ENCODE measurements at places on chromosomes 3 and 15.

DNA sequence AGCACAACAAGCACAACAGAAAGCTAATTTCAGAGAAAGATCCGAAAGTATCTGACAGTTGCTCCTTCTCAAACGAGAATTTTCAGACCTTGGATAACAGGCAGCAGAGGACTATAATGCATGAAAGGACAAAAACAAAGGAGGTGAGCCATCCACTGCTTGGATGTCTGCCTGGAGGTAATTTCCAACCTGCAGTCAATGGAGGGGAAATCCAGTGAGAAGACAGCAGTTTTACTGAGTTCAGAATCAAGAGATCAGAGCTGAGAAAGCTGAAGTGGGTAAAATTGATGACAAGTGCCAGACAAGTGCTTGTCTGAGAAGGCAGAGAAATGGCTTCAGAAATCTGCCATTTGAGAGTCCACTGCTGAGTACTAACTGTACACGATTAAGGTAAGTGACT lies 22.1 kb downstream of the UBE3A start:
- DNase-seq: no peak

- peak; percentile 24 for DNase-seq
Measured at GRCh38 chr3:185308126-185308754, 54.4 kb upstream of the EHHADH start.

DNA sequence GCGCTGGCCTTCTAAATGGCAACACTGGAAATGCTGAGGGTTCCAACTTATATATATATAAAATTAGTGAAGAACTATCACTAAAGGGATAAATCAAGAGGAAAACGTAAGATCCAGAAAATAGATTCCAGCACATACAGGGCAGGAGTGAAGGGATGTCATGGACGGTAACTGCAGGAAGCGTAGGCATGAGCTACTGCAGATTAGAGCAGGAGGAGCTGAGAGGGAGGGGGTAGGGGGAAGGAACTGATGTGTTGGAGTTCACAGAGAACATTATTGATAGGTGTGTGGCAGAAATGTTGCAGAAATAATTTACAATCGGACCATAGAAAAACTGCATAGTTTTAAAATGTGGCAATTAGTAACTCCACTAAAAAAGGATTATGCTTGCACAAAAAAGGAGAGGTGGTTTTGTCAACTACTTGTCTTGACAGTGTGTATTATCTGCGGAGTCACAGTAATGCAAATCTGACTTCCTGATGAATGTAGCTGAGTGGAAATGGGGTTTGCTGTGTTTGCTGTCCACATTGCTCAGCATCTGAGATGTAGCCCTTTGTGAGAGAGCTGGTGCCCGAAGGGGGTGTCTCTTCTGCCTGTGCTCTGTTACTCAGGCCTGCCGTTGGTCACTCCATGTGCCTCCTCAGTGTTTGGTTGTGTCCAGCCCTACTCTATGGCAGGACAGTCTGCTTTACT lies 61.2 kb downstream of the PAK2 start:
- no peak for DNase-seq

GRCh38 chr3:12413721-12414255 lies 70.5 kb upstream of the TSEN2 start:
- no peak for DNase-seq

- DNase-seq: no peak
Measured at GRCh38 chr15:65821070-65821469, 29.0 kb upstream of the DENND4A start.

DNA sequence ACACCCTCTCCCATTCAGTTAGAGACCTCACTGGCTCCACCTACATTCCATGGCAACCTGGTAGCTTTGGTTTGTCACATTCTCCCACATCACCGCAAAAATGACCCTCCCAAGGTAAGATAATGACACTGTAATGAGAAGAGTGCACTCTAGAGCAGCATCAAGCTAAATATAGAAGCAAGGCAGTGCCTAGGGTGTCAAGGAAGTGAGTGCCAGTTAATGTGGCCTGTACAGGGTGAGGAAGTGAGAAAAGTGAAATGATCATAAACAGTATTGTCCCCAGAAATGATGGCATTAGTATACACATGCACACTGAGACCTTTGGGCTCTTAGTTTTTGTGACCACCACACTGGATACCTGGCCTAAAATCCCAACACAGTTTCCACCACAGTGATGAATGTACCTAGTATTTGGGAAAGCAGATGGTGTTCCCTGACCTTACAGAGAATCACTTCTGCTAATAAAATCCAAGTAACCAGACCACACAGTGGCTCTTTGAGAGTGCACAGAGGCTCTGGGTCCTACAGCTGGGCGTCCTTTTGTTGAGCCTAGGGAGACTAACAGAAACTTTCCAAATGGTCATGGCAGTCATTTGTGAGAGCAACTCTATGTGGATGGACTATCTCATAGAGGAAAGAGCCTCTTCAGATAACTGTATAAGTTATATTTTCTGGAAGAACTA lies 106.6 kb downstream of the ARPP21 start:
- DNase-seq: no peak

- no peak for DNase-seq
Measured at GRCh38 chr3:105253225-105253624, 113.5 kb upstream of the ALCAM start.

- DNase-seq: no peak
Measured at GRCh38 chr3:194748225-194748624, 62.5 kb downstream of the FAM43A start.

- no peak for DNase-seq
Measured at GRCh38 chr15:70853973-70854665, at the start of gene LARP6. TSS of gene LARP6 (minus strand) at chr15:70854157. CDS start at chr15:70854088, 69 bp downstream.

DNA sequence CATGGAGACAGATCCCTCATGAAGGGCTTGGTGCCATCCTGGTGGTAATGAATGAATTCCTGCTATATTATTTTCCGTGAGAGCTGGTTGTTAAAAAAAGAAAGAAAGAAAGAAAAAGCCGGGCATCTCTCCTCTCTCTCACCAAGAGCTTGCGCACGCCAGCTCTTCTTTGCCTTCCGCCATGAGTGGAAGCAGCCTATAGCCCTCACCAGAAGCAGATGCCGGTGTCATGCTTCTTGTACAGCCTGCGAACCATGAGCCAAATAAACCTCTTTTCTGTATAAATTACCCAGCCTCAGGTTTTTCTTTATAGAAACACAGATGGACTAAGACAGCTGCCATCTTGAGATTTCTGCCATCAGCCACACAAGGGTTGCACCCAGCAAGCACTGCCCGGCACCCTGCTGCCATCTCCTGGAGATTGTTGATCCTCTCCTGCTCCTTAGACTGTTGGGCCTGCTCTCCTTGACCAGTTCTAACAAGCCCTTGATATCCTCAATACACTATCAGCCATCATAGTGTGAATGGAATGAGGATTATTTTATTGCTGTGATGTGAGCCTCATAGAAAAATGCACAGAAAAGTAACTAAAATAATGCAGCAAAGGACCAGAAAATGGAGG lies 3.5 kb upstream of the AHSG start:
- no peak for DNase-seq

- DNase-seq: no peak
Measured at GRCh38 chr15:50344006-50344464, 11.0 kb downstream of the GABPB1 start.

GRCh38 chr15:40046721-40047414 lies 7.9 kb upstream of the SRP14 start:
- DNase-seq: no peak

GRCh38 chr15:87940768-87941167 lies 315.8 kb downstream of the NTRK3 start:
- DNase-seq: no peak

GRCh38 chr3:49967291-49967690 lies 27.3 kb downstream of the RBM6 start:
- DNase-seq: peak; percentile 3

DNA sequence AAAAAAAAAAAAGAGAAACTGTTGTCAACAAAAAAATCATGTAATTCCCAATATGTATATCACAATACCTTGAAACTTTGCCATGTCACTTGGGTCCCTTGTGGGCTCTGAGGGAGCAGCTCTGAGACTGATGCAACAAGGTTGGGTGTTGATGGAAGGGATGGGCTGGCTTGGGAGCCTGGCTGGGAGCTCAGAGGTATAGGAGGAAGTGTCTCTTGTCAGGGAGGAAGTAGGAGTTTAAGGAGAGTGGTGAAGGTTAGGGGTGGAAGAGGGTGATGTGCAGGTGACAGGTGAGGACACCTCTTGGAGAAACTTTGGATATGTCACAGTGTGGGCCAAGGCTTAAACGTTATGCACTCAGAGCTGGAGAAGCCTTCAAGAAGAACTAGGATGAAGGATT lies 2.0 kb upstream of the TM6SF1 start:
- no peak for DNase-seq

- no peak for DNase-seq
Measured at GRCh38 chr3:16817197-16817596, 67.6 kb upstream of the PLCL2 start.

DNA sequence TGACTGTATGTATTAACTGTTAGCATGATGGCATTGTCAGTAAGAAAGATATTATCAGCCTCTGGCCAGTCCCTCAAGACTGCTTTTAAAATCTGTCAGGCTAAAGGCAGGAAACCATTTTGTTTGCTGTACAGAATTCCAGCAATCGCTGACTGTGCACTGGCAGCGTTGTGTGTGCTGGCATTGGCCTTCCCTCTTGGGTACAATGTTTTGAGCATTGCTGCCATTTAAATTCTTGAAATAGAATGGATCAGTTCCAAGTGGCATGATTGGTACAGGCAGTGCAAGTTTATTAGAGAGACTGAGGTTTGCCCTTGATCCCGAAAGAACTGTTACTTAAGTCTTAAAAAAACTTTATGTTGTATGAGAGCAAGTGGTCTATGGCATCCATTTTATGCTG lies 788.7 kb downstream of the OTOL1 start:
- no peak for DNase-seq

- DNase-seq: no peak
Measured at GRCh38 chr3:135556174-135556573, 409.4 kb upstream of the PPP2R3A start.

- peak; percentile 63 for DNase-seq
Measured at GRCh38 chr15:63186065-63186464, 3.3 kb upstream of the RAB8B start.

GRCh38 chr3:9340472-9340902 lies 22.4 kb upstream of the THUMPD3 start:
- peak; percentile 16 for DNase-seq

- no peak for DNase-seq
Measured at GRCh38 chr3:5431811-5432378, 244.4 kb downstream of the EDEM1 start.

DNA sequence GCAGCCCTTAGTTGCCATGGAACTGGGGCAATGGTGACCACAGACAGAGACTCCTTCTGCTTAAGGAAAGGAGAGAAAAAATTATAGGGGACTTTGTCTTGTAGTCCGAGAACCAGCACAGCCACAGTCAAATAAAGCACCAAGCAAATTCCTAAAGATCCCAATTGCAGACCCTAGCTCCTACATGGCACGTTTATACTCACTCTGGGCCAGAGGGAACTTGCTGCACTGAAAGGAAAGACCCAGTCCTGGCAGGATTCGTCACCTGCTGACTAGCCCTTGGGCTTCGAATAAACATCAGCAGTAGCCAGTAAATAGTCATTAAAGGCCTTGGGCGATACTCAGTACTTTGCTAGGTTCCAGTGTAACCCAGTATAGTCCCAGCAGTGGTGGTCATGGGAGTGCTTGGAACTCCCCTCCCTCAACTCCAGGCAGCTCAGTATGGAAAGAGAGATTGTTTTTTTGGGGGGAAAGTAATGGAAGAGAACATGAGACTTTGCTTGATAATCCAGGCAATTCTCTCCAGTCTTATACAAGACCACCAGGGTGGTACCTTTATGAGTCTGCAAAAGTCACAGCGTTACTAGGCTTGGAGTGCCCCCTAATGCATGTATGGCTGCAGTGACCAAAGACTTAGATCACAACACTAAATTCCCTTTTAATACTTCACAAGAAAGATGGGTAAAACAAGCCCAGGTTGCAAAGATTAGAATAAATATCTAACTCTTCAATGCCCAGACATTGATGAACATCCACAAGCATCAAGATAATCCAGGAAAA lies 66.4 kb upstream of the AGTR1 start:
- no peak for DNase-seq

GRCh38 chr3:196063971-196064370 lies 17.9 kb downstream of the TFRC start:
- DNase-seq: no peak

DNA sequence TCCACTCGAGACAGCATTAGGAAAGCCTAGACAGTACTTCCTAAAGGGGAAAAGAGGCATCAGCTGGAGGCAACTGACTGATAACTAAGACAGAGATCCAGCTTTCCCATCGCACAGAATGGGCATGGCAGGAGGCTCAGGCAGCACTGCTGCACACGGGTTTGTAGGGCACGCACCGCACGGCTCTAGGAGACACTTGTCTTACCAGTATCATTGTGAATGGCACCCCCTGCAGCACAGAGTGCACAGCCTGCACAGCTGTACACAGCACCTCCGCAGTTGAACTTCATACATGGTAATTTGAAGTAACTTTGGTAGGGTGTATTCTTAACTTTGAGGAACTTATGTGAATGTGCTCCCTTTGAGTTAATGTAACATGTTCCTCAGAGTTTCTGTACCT lies 281.6 kb downstream of the PLCL2 start:
- DNase-seq: no peak

DNA sequence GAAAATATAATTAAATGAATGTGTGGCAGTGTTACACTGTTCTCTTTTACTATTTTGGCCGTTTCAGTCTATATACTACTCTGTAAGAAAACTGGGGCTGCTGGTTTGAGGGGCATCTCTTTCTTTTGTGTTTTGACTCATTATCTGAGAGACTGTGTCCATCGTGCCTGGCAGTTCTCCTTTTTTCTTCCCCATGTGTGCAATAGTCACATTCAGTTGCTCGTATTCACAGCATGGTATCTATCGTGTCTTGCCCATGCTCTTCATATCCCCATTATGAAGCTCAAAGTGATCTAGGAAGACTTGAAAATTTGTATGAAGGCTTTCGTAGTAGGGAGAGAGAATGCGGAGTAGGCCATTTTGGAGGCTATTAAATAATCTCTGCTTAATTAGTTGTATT lies 29.8 kb upstream of the FAH start:
- no peak for DNase-seq

GRCh38 chr15:78069052-78069414 lies 8.5 kb downstream of the TBC1D2B start:
- DNase-seq: no peak

GRCh38 chr15:41013691-41014414 lies 60.6 kb downstream of the CHAC1 start:
- no peak for DNase-seq

DNA sequence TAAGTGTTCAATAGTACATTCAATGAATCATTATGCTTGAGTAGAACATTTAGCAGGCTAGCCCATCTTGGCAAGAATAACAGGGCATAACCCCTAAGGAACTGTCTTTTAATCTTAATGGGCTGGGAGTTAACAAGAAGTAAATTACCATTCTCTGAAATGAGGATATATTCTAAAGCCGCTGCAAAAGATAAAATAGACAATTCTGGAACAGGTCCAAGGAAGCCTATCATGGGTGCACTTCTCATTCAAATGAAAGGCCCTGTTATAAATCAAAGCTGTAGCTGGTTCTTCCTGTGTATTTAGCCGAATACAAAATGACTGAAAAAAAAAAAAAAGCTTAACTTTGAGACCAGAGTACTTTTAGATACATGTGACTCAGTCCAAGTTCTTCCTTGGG lies 15.6 kb downstream of the MTHFS start:
- DNase-seq: no peak

- DNase-seq: no peak
Measured at GRCh38 chr15:84950570-84951111, 31.0 kb upstream of the PDE8A start.
